Activated CD8-positive, alpha-beta memory T cell treated with anti-CD3 and anti-CD28 coated beads for 1 hour (primary cell): ENCODE measurements at places on chromosomes 7 and 10.

DNA sequence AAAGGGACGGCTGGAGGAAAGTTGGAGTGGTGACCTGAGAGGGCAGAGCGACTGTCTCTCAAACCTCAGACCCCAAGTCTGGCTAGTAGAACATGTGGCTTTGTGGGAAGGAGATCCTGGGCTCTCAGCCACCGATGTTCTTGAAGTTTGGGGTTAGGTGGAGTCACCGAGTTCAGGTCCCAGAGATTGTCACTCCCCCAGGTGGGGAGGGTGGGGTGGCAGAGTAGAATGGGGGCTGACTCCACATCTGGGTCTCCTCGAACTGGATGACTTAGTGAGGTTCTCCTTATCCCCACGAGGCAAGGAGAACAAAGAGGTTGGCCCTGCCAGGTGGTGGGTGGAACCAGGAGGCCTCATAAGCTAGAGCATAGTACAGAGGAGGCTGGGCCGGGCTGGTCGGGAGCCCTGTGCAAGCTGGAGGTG is 14.7 kb upstream of the PNLIPRP2 start:
- DNase-seq = no peak

DNA sequence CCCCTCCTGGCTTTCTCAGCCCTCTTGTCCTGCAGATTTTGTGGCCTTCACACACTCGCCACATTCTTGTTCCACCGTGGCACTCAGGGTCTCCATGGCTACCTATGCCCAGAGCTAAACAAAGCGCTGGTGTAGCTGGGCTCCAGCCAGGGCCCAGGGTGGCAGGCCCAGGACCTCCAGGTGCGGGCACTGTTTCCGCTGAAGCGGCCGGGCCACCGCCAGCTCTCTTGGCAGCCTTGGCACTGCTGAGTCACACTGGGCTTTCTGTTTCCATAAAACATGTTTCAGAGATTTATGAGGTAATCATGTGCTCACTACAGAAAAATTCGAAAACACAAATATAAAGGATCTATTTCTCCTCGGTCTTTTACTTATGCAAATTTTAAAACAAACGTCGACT is 51.3 kb downstream of the AOC1 start:
- DNase-seq = no peak

- no peak for DNase-seq
Observed at GRCh38 chr7:136228171-136228570, 251.0 kb upstream of the MTPN start.

- no peak for DNase-seq
Observed at GRCh38 chr10:47362199-47362598, 14.0 kb downstream of the RBP3 start.

DNA sequence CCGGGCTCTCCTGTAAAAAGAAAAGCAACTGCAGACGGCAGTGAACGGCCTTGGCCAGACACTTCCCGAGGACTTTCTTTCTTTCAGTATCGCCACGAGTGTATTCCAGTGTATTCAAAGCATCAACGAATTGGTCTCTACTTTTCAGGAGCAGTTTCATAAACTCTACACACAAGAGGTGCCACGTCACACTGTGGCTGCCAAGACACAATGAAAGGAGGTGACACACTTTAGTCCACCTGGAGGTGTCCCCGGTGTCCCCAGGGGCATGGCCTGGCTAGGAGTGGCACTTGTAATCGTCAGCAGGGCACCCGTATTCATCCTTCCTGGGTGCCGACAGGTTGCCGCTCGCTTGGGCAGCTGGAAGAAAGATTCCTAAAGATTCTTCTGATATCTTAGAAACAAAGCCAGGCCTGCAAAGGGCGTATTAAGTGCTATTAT is 5.0 kb downstream of the TNS3 start:
- DNase-seq = no peak

- no peak for DNase-seq
Observed at GRCh38 chr10:5788969-5789368, 24.3 kb downstream of the GDI2 start.

DNA sequence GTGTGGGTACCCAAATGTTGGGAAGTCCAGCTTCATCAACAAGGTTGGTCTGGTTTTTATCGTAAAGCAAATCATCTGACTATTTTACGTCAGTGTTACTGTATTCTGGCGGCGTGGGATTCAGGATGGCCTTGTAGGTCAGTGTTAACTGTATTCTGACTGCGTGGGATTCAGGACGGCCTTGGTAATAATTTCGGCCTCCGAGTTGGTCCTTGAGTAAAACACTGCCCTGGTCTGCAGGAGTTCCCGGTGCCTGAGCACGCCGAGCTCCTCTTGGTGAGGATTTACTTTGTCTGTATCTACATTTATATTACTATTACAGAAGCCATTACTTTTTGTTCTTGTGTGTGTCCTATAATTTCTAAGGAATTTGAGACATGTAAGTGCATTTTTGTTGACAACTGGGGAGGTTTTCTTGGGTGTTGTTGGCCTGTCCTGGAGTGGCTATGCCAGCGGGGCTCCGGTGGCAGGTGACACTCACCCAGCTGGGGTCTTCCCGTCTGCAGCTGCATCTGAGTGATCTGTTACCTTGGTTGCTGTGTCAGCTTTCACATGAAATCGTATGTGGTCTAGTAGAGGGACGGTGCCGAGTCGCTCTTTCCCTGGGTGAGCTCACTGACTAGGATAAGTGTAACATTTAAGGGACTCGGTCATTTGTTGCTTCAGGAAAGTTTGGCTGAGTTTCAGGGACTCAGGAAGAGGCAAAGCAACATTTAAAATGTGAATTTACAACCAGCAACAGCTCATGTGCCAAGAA is 9.2 kb downstream of the GTPBP4 start:
- DNase-seq = no peak

- DNase-seq = no peak
Observed at GRCh38 chr10:83184641-83185040, 954.7 kb upstream of the GHITM start.

- DNase-seq = no peak
Observed at GRCh38 chr10:64115908-64116643, 594.9 kb downstream of the REEP3 start.

- no peak for DNase-seq
Observed at GRCh38 chr10:133253361-133253955, 15.8 kb downstream of the VENTX start.

- DNase-seq = no peak
Observed at GRCh38 chr10:46308666-46309450, 22.1 kb downstream of the ANTXRL start.

GRCh38 chr10:77350711-77351119 is 286.9 kb downstream of the KCNMA1 start:
- DNase-seq = no peak

- DNase-seq = no peak
Observed at GRCh38 chr7:99165816-99166215, 21.9 kb upstream of the SMURF1 start.

DNA sequence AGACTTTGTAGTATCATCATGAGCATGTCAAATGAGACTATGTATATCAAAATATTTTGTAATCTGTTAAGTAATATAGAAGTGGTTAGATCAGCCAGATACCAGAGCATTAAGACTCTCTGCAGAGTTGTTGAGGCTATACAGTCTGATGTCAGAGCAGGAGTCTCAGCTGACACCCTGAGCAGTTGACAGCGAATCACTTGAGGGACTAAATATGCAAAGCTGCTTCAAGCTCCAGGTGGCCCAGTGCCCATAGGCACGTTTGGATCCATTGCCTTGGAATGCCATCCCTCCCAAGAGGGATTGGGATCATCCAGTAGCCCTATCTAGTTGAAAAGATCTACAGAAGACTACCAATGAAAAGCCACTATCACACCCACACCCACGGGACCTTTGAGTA is 210.2 kb downstream of the TAX1BP1 start:
- DNase-seq = no peak

GRCh38 chr10:15262036-15262713 is 93.7 kb upstream of the NMT2 start:
- no peak for DNase-seq

GRCh38 chr10:99854860-99855259 is 72.4 kb downstream of the ABCC2 start:
- no peak for DNase-seq

GRCh38 chr7:158241919-158242318 is 345.7 kb downstream of the PTPRN2 start:
- no peak for DNase-seq

GRCh38 chr7:5282543-5283316 is at the start of gene SLC29A4:
Gene SLC29A4, plus strand, starts transcription at chr7:5282943. Its CDS starts 4,874 bp downstream, at chr7:5287817.
- DNase-seq = peak; percentile 24

- no peak for DNase-seq
Observed at GRCh38 chr7:47153058-47153457, 428.9 kb downstream of the TNS3 start.

- no peak for DNase-seq
Observed at GRCh38 chr7:98214811-98215321, 3.6 kb downstream of the BHLHA15 start.

GRCh38 chr10:88243202-88243744 is 339.8 kb downstream of the RNLS start:
- DNase-seq = no peak

DNA sequence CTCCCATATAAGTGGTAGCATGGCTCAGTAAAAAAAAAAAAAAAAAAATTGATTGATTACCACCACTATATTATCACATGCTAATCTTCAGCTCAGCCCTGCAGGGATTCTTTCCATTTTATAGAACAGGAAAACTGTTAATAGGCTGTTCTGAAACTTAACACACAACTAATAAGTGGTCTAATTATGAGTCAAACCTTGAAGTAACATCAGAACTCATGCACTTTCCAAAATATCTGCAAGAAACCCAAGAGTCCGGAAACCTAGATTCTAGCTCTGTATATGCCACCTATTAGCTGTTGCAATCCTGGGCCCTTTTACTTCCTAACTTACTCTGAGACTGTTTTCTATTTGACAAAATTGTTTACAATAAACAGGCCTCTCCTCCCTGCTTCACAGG is 23.9 kb downstream of the SEM1 start:
- DNase-seq = no peak
